ENCODE measurements at places on chromosomes 7 and 10.

- no peak for DNase-seq
These were observed 34.0 kb upstream of the CD36 start for GRCh38 chr7:80604436-80604835.

- peak; percentile 92 for DNase-seq
These were observed 40.3 kb downstream of the YKT6 start for GRCh38 chr7:44240983-44241510.

GRCh38 chr7:139691253-139691781 lies 86.5 kb downstream of the HIPK2 start:
- no peak for DNase-seq

DNA sequence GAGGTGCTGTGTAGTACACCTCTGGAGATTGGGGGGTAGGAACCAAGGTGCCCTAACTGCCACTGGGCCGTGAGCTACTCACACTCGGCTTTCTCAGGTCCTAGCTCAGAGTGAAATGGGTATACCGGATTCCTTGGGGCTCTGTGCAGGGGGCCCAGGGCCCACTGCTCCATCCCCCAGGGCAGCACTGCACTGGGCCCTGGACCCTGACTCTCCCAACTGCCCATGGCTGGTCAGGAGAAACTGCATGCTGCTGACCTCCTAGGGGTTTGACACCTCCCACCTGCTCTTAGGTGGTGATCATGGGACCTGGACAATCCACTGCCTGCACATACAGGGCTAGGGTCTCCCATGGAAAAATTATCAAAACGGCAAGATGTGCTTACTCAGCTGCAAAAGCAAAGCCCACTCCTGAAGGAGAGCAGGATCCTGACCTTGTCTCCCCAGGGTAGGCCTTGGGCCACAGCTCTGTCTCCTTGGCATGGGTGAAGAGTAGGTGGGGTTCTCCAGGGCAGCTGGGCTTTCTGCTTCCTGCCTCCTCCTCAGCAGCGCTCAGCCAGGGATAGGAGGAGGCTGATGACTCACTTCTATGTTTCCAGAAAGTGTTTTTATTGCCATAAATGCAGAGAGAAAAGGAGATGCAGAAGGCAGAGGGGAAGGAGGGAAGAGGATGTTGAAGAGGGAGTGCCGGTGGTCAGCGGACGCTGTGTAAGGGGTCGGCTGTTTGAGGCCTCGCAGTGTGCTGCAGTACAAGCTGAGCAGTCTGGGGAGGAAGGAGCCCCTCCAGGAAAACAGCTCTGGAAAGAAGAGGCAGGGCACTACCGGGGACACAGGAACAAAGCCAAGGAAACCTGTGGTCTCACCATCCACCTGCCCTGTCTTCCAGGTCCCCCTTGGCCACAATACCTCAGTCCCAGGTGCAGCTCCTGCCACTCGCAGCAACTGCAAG lies 107.8 kb downstream of the ARHGAP22 start:
- DNase-seq = no peak

- DNase-seq = no peak
These were observed 502.3 kb downstream of the TCERG1L start for GRCh38 chr10:130809181-130809580.

GRCh38 chr7:44693641-44694313 lies 54.9 kb upstream of the ZMIZ2 start:
- DNase-seq = no peak

DNA sequence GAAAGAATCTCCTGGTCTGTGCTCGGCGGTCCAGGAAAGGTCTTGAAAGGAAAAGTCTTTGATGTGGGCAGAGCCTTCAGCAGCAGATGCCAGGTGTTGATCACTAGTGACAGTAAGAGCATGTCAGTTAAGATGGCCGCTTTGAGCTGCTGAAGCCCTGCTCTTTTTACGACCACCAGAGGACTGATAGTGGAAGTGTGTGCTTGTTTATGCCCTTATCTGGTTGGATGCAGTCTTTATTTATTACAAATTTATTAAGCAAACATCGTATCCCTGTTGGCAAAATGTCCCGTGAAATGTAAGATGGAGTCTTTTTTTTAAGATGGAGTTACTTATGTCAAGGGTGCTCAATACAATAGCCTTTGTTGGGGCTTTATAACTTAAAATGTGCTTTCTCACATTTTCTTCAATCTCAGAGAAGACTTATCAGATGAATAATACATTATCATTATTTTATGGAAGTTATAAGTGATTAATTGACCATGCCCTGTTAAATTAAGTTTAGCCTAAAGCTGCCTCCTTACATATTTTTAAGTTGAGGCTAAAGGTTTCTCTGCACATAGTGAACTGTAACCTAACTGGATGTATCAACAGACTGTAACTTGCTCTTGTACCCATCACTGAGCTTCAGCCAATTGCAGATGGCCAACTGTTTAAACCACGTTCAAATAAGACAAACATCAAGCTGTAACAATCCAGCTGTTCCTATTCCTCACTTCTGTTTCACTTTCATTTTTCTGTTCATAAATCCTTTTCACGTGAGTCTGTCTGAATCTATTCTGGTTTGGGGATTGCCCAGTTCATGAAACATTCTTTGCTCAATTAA lies 97.4 kb upstream of the PIK3CG start:
- DNase-seq = no peak

DNA sequence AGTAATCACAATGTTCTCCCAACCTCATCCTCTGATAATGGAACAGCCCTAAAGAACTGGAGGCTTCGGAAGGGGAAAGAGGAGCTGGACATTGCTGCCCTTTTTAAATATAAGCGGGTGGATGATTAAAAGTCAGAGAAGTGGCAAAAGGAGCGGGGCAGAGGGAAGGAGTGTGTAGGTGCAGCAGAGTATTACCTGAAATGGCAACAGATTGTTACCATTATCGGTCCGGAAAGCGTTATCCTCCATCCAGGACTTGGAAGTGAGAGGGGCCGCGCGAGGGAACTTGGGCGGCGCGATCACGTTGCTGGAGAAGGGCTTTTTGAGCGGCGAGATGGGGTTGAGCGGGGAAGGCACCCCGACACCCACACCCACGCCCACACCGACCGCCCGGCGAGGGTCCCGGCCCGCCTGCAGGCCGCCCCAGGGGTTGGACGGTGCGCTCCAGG lies 51.7 kb downstream of the CPEB3 start:
- no peak for DNase-seq

- DNase-seq = peak; percentile 26
These were observed 95.5 kb downstream of the PPP1R17 start for GRCh38 chr7:31782411-31782991.

DNA sequence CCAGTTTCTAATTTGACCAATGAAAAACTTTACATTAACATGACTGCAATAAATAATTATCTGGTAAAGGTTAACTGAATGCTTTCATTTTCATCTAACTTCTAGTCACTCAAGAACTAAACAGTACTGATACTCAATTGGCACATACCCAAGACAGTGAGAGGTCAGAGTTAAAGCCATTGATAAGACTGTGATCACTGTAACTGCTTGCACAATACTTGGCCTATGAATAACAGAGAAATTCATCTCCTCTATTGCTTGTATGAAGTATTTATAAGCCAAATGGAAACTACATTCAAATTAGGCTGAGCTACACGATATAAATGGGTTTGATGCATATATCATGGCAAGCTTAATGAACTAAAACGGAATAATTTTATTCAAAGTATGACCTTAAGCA lies 43.0 kb downstream of the HERC4 start:
- DNase-seq = no peak

- no peak for DNase-seq
These were observed 169.9 kb upstream of the ASAH2 start for GRCh38 chr10:50421026-50421719.

DNA sequence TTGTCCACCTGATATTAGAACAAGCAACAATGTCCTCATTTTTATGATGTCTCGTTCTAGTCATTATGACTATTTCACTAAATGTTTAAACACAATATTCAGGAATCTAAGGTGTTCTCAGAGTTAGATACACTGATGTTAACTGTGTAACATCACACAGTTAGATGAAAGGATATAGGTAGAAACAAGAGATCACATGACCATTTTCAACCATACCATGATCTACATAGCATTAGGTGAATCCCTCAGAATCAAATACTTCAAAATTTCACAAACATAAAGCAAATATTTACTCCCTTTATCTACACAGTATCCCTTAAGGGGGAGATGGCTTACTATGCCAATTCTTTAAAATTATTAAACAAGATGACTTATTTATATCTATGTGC lies 90.3 kb downstream of the ANK3 start:
- no peak for DNase-seq

DNA sequence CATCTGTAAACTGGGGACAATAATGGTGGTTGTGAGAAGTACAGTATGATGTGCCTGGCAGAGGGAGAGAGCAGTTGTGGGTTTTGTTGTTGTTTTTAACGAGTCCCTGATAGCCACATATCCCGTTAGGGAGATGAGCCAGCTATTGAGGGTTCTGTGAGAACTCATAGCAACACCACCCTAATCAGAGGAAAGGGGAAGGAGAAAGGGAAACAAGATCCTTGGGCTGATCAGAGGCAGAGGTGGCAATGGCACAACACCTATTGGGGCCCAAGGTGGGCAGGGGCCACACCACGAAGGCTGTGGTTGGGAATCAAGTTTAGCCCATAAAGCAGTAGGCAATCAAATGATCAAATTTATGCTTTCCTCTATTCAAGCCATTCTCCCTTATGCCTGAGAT lies 1.7 kb upstream of the MRPS24 start:
- no peak for DNase-seq
